SJCRH30 (cell line): ENCODE measurements at places on chromosomes 11 and 22. TPM values are rescaled to one million over a fixed set of nuclear protein-coding genes. Genes with fewer than 3 reads are reported as not detected.
A peak's percentile ranks its signal among the peaks of the same experiment; 100 is the strongest.

GRCh38 chr11:119785131-119785530, 56.1 kb upstream of the NECTIN1 start:
- H3K27ac ChIP-seq: no peak overlapping the region
- no peaks in the 10 kb centered on the region for H3K4me1 ChIP-seq
- no peaks in the 10 kb centered on the region for H3K27me3 ChIP-seq
- H3K36me3 ChIP-seq: no peaks in the 10 kb centered on the region

DNA sequence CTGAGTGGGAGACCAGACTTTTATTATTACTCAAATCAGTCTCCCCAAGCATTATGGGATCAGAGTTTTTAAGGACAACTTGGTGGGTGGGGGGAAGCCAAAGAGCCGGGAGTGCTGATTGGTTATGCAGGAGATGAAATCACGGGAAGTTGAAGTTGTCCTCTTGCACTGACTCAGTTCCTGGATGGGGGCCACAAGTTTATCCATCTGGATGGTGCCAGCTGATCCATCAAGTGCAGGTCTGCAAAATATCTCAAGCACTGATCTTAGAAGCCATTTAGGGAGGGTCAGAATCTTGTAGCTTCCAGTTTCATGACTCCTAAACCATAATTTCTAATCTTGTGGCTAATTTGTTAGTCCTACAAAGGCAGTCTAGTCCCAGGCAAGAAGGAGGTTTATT, 53.5 kb upstream of the LMO1 start:
- H3K4me1 ChIP-seq: 0 out of 2 replicates have a peak, but pooled peaks cover 4% of the 10 kb centered on the region
- H3K36me3 ChIP-seq: no peaks in the 10 kb centered on the region
- H3K27ac ChIP-seq: no peak overlapping the region
- H3K4me3 ChIP-seq: no peak overlapping the region

- H3K27me3 ChIP-seq: no peaks in the 10 kb centered on the region
- peak; percentile 25 for DNase-seq
Observed at GRCh38 chr11:104163100-104164027, 583 bp downstream of the PDGFD start.

IFITM5 gene
- not detected in 2 replicates for total RNA-seq
